ENCODE measurements at places on chromosomes 12 and 14.

DNA sequence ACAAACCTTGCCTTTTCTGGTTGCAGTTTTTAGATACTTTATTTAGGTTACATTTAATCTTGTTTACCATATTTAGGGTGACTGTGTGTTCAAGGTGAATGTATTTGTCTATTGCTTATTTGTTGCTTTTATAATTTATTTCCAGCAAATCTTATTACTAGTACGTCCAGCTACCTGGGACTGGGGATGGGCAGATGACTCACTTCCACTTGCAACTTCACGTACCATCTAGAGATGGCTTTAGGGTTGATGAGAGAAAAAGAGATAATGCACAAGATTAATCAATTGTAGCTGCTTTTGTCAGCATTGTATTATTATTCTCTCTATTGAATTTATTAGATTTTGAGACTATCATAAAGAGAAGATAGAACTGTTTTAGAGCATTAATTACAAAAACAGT, 5.1 kb downstream of the MIPOL1 start:
- DNase-seq, result no peak

- DNase-seq, result no peak
These were observed 24.2 kb upstream of the LRRC9 start for GRCh38 chr14:59895721-59896120.

- DNase-seq, result no peak
These were observed 65.6 kb upstream of the FUT8 start for GRCh38 chr14:65346895-65347294.

DNA sequence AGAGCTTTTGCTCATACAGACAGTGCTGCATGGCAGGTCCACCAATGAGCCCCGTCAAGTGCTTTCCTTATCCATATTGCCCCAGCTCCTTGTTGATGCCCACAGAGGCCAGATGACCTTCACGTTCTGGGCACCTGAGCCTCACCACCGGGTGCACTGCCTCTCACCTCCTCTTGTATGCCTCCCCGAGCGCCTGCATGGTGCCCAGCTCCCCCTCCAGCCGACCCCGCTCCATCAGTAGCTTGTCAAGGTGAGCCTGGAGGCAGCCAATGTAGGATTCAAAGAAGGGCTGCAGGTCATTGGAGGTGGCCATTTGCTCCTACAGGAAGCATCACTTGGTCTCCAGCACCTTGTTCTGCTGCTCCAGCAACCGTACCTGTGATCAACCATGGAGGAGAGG, 31.8 kb upstream of the KRT77 start:
- no peak for DNase-seq

- DNase-seq, result peak; percentile 27
These were observed 189.6 kb upstream of the RPL10L start for GRCh38 chr14:46840944-46841720.

GRCh38 chr12:68943848-68944247, 10.9 kb upstream of the CPM start:
- DNase-seq, result no peak

- DNase-seq, result no peak
These were observed 16.8 kb downstream of the GPATCH2L start for GRCh38 chr14:76168531-76168930.

All from NCI-H1105 (cell line).